Gastroesophageal sphincter (tissue), 4 donors: ENCODE measurements at places on chromosomes 5 and 9. TPM values are rescaled to one million over a fixed set of nuclear protein-coding genes. Genes with fewer than 3 reads are reported as not detected.

- no peak for ATAC-seq
Observed at GRCh38 chr5:171762021-171762608, 23.5 kb upstream of the SMIM23 start.

GRCh38 chr5:157559301-157559700, 16.3 kb downstream of the ADAM19 start:
- peak; percentile 58 for ATAC-seq

DNA sequence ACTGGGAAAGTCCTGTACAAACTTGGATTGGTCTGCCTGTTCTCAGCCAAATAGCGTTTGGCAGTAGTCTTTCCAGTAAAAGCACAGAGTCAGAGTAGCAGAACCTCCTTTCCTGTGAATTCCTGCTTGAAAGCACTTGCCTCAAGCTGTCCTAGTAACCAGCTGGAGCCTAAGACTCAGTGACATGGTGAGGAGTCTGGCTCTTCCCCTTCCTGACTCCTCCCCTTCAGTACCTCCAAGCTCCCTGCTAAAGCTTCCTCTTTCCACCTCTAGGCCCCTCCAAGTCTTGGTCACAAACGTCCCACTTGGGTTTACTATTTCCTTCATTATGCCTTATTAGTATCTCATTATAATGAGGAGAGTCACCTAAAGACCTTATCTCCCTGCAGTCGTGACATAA, 21.4 kb upstream of the FAM81B start:
- ATAC-seq = no peak

Gene GLRA1
- total RNA-seq = not detected

- ATAC-seq = no peak
Observed at GRCh38 chr9:11915699-11916098, 777.5 kb upstream of the TYRP1 start.
